ENCODE measurements at places on chromosomes 5 and 9.
A peak's percentile ranks its signal among the peaks of the same experiment; 100 is the strongest.

DNA sequence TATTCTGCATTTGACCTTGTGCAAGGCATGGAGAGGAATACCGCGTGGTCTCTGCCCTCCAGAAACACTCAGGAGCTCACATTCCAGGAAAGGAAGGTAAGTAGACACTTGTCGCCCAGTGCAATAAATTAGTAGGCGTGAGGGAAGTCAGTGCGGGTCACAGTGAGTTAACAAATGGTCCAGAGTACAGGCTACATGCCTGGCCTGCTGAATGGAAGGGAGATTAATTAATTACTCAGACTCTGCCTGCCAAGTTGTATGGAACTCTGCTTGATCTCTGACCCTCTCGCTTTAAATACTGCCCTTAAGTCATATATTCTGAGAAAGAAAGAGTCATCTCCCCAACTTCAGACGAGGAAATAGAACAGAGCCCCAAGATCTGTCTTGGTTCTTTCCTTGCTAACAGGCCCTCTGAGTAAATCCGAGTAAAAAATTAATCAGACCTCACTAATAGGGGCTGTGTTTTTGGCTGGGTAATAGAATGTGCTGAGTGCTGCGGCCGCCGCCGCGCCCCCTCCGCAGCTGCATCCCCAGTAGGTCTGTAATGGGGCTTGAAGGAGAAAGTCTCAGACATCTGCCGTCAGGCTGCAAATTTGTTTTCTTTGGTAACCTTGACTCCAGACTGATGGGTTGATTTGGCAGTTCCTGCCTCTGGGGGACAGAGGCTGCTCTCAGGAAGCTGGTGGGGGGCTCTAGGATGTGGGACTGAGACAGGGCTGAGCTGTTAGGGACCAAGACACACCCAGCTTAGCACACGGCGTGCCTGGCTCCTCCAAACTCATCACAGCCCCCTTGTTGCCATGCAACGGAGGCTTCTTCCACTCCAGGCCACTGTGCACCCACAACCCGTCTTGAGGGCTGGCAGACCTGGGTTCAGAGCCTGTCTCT lies 144.4 kb downstream of the NSG2 start:
- no peak for DNase-seq

DNA sequence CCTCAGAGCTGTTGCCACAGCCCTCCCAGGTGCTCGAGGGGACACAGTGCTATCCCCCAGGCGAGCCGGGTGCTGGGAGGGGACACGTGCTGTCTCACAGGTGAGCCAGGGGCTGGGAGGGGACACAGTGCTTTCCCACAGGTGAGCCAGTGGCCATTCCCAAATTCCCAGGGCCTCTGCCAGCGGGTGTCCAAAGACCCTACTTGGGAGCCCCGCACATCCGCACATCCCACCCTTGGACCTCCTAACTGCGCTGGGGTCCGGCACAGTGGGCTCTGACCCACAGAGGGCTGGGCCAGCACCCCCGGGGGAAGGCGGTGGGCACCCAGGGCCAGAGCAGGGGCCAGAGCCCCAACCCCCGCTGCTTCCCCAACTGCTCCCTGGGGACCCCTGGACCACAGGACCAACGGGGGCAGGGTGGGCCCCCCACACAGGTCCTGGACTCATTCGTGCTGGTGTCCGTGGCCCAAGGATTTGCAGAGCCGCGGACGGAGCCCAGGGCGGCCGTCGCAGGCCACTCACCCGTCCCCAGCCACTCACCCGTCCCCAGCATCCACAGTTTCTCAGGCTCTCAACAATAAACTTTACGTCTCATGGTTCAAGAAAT lies 17.9 kb downstream of the EXD3 start:
- no peak for DNase-seq

- no peak for DNase-seq
Measured at GRCh38 chr5:105638437-105638836, 2032.3 kb downstream of the EFNA5 start.

GRCh38 chr9:22229069-22229468 lies 217.6 kb upstream of the DMRTA1 start:
- no peak for DNase-seq

DNA sequence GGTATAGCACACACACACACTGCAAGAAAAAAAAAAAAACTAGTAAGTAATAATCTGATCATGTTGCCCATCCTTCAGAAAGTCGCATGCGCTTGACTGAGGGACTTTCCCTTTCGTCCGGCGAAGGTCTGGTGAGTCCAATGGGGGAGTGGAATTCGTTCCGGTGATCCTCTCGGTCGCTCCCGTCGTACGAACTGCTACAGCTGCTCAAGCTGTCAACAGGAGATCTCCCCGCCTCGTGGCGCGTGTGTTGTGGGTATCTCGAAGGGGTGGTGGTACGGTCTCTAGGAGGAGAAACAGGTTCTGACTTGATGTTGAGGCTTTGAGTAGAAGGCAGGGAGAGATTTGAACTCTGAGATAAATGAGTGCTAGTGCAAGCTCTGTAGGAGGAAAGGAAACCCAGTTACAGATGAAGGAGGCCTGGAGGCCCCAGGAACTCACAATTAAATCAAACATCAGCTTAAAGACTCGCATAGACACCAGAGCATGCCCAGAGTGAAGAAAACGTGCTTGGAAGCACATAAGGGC lies 160.4 kb downstream of the MEF2C start:
- no peak for DNase-seq

- no peak for DNase-seq
Measured at GRCh38 chr9:31089549-31090221, 1294.8 kb upstream of the ACO1 start.

DNA sequence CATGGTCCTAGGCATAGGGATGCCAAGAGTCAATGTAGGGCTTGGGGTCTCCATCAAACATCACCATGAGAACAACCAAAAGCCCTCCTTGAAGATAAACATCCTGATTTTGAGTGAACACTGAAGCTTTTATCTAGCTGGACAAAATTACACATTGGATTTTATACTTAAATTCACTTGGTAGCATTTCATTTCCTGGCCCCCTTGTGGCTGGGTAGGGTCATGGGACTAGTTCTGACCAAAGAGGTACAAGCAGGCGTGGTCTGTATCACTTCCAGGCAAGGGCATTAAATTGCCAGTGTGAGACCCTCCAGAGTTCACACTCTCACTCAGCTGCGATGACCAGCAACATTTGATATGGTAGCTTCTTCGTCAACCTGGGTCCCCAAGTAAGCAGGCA lies 320.3 kb downstream of the ACTL7B start:
- DNase-seq: peak; percentile 24

DNA sequence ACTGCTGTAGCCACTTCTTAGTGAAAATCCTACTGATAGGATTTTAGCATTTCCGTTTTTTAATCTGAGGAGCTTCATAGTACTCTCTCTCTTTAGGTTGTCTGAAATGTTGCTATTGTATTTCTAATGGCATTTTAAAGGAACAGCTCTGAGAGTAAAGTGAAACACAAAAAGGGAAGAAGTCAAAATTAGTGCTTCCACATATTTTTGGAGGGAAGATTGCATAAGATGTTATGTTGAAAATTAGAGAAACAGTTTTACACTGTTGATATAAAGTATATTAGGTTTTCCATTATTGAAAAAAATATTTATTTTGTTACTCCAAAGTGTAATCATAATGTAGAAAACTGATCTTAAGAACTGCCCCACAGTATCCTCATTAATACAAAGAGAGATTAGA lies 525.1 kb downstream of the TAF11L14 start:
- DNase-seq: no peak

GRCh38 chr9:108053555-108054061 lies 564.0 kb upstream of the KLF4 start:
- peak; percentile 68 for DNase-seq

GRCh38 chr5:35902046-35902672 lies 36.3 kb downstream of the CAPSL start:
- no peak for DNase-seq

DNA sequence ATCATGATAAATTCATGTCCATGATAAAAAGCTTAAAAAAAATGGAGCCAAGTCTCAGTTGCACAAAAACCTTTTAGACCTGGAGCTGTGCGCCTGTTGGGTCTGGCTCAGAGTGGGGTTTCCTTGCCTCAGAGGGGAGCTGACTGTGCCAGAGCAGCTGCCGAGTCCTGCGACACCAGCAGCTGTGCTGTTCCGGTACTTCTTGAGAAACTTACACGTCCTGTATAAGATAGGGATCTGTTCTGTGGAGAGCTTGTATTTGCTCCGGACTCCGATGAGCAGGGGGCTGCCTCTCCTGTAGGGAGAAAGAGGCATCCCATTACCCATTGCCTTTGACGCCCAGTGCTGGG lies 28.6 kb downstream of the GFPT2 start:
- DNase-seq: no peak

DNA sequence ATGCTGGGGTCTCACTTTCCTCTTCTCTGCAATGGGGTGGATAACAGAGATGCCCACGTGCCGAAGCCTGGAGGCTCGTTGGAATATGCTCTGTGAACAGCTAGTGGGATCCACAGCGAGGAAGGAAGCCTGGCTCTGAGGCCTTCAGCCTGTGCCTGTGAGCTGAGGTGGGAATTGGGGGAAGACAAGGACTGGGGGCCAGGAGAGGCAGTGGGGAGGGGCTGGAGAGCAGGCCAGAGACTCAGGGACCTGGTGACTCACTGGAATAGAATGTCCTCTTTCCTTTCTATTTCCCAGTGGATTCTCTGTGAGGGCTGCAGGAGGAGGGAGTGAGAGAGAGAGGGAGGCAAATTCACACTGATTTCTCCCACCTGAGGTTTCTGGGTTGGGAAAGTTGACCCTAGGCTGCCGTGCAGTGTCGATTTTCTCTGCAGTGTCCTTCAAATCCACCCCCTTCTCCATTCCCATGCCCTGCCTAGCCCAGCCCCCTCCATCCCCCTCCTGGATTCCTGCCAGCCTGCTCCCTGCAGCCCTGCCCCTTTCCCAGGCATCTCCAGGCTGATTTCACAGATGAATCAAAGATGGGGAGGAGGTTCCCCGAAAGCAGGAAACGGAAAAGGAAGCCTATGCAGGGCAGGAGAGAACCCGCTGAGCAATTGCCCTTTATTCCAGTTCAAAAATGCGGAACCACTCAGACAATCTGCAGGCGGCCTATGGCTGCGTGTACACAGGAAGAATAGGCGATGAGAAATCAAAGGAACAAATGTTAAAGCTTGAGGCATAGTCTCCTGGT lies 1.4 kb upstream of the SPAAR start:
- DNase-seq: peak; percentile 70

- DNase-seq: no peak
Measured at GRCh38 chr5:42361315-42361688, 61.9 kb upstream of the GHR start.

Measured in transverse colon (tissue), 4 donors.